ENCODE measurements at places on chromosomes 12 and 14.

DNA sequence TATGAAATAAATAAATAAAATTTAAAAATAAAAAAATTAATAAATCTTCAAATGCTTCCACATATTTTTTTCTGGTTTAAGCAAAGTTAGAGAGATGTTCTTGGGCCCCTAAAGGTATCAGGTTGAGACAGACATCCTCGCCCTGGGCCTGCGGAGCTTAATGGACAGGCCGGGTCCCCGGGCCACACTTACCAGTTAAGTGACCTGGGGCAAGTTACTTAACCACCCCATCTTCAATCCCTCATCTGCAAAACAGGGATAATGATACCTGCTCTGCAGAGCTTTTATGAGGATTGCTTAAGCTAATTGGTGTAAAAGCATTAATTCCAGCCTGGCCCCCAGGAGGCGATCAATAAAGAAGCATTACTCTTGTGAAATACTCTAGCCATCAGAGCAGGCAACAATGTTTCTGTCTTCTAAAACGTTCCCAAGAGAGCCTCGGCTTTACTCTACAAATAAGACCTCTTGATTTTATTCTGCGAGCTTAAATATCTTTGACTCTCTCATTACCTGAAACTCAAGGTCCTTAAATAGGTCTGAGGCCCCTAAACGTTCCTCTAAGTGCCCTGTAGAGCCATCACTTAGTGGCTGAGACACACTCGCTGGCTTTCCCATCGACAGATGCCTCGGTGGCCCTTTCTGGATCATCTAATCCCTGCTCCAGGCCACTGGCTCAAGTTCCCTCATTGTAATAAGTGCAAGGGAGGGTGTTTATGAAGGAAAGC lies 81.1 kb upstream of the DIO3 start:
- no peak for DNase-seq

- no peak for DNase-seq
Observed at GRCh38 chr14:75660238-75660629, 442 bp downstream of the ERG28 start.

- no peak for DNase-seq
Observed at GRCh38 chr14:96586056-96586455, 83.9 kb downstream of the PAPOLA start.

- no peak for DNase-seq
Observed at GRCh38 chr14:70108419-70108818, 80.3 kb downstream of the SLC8A3 start.

GRCh38 chr12:60138526-60138925 lies 542.7 kb downstream of the SLC16A7 start:
- DNase-seq = no peak

DNA sequence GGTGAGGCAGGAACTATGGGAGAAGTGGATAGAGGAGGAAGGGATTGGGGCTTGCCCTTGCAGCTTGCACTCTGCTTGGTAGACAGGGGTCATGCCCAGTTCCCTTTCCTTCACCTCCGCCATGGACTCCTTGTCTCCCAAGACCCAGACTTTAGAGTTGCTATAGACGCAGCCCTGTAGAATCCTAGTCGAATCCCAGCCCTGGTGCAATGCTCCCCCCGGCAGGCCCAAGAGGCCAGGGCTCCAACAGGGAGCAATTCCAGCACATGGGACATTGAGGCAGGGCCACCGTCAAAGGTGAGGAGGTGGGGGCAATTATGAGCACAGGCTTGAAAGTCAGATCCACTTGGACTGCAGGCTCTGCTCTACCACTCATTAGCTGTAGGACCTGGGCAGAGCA lies 29.5 kb upstream of the BCDIN3D start:
- no peak for DNase-seq

- DNase-seq = no peak
Observed at GRCh38 chr14:100256339-100256895, 17.5 kb downstream of the YY1 start.

- no peak for DNase-seq
Observed at GRCh38 chr12:52437508-52437907, 3.3 kb upstream of the KRT75 start.
